GM23248 (cell line): ENCODE measurements at places on chromosomes 16 and 17.

DNA sequence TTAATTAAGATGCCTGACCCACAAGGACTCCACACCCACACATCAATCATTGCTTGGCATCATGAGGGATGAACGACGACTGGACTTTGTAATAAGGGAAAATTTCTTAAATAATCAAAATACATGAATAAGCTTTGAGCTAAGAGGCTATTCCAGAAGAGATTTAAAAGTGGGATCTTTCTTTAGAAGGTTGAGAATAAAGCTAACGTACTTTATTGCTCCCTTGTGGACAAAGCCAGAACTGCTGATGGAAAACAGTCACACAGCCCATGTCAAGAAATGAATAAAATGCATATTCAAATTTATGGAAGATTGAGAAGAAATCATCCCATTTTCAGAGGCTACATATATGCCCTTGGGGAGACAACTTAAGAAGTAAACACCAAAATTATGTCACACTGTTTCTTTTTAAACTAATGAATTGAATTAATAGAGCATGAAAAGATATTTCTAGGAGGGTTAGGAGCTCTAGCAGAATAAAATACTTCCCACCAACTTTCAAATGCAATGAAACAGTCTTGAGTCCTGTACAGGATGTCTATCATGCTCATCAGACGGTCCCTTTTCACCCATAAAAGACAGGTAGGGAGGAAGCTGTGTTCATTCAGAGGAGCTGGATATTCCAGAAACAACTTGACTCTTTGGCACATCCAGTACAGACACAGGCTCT is 60.2 kb upstream of the PHOSPHO1 start:
- peak; percentile 60 for DNase-seq

- no peak for DNase-seq
Measured at GRCh38 chr17:81491761-81492160, 20.8 kb downstream of the ACTG1 start.

- no peak for DNase-seq
Measured at GRCh38 chr16:87782033-87782432, 16.2 kb upstream of the KLHDC4 start.

GRCh38 chr16:86151239-86151851 is 252.4 kb downstream of the IRF8 start:
- DNase-seq, result no peak

- no peak for DNase-seq
Measured at GRCh38 chr17:49580055-49580721, 4.5 kb downstream of the NXPH3 start.

DNA sequence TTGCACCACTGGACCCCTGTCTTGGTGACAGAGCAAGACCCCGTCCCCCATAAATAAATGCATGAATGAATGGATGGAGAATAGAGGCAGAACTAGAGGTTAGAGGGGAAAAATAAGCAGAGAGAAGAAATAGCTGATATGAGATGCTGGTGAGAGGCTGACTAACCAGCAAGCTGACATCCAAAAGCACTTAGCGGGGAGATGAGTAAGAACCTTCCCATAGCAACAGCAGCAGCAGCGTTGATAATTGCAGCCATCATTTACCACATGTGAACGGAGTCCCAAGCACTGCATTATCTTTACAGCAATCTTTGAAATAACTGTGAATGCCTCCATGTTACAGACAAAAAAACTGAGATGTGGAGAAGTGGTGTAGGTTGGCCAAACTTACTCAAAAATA is 777.3 kb upstream of the EEF2KMT start:
- DNase-seq, result no peak

- DNase-seq, result no peak
Measured at GRCh38 chr17:73172252-73172651, 7.4 kb downstream of the SSTR2 start.

- no peak for DNase-seq
Measured at GRCh38 chr17:79829004-79829403, 10.2 kb downstream of the CBX4 start.

DNA sequence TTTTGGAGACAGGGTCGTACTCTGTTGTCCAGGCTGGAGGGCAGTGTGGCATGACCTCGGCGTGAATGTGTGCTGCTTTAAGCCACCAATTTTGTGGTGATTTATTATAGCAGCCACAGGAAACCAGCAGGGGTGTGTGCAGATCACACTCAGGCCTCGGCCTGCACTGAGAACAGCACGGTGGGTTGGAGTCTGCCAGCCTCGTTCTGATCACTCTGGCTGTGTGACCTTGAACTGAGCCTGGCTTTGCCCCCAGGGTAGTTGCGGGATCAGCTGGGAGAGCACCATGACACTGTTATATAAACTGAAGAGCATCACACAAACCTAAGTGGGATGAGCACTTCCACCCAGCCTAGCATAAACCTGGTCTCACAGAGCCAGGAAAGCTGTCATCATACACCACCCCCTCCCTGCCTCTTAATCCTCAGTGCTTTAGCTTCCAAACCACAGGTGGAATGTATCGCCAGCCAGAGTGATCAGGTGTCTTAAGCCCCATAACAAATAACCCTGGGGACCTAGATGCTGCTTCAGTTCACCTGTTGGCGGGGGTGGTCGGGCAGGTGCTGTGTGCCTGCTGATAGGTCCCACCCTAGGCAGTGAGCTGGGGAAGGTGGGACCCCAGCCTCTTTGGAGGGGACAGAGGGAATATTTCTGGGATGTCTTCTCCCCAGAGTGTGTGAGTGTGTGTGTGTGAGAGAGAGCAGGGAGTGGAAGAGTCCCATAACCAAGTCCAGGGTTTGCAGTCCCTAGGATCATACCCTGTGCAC is 28.6 kb upstream of the NDRG4 start:
- DNase-seq, result no peak

DNA sequence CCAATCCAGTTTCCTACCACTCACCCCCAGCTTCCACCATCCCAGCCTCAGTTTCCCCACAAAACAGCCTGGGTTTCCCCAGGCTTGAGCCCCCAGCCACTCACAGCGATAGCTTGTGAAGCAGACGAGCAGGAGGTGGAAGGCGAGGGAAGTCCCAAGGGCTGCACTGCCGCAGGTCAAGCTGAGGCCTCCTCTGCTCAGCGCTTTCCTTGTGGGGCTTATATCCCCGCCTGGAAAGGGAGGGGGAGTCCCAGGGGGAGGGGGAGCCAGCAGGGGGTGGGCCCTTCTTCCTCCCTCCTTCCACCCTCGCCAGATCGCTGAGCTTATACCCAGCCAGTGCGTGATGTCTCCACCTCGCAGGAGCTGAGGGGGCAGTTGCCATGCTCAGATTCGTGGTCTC is at the start of gene PYY:
Gene PYY, minus strand, starts transcription at position 195 of the 400 bp plus-strand sequence. CDS start 457 bp downstream, outside the sequence.
- no peak for DNase-seq

- DNase-seq, result no peak
Measured at GRCh38 chr17:58330997-58331814, 2.6 kb upstream of the TSPOAP1 start.

DNA sequence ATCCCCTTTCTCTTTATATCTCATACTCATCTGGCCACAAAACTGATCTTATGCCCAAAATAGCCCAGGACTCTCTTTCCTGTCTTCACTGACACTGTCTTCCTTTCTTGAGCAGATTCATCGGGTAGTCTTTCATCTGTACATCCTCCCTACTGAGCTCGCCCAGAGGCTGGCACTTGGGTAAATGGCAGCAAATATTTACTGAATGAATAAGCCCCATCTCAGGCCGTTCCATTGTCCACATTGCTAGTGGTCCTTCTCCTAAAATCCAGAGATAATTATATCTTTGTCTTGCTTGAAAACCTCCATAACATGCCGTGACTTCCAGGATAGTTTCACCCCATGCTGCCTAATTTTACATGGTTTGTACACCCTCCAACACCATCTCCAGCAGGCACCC is 158.1 kb upstream of the SDK2 start:
- DNase-seq, result no peak

GRCh38 chr16:12419151-12419550 is 384.5 kb downstream of the CPPED1 start:
- DNase-seq, result no peak

DNA sequence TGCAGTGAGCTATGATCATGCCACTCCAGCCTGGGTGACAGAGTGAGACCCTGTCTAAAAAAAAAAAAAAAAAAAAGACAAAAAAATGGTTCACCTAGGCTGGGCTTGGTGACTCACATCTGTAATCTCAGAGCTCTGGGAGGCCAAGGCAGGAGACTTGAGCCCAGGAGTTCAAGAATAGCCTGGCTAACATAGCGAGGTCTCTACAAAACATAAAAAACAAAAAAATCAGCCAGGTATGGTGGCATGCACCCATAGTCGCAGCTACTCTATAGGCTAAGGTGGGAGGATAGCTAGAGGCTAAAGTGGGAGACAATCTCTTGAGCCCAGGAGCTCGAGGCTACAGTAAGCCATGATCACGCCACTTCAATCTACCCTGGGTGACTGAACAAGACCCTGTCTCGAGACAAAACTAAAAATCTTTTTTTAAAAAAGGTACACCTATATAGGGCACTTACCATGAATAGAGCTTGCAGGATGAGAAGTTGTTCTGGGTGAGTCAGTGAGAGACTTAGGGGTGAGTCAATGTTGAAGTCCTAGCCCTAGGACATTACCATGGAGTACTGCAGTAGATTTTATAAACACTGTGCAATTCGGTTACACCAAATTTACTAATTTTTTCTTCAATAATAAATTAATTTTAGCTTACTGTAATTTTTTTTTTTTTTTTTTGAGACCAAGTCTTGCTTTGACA is 19.0 kb downstream of the USP32 start:
- peak; percentile 87 for DNase-seq

GRCh38 chr17:14300575-14301278 is at the start of gene HS3ST3B1:
Gene HS3ST3B1 (plus strand): TSS chr17:14301081. CDS start chr17:14301519, 438 bp downstream.
- peak; percentile 99 for DNase-seq

DNA sequence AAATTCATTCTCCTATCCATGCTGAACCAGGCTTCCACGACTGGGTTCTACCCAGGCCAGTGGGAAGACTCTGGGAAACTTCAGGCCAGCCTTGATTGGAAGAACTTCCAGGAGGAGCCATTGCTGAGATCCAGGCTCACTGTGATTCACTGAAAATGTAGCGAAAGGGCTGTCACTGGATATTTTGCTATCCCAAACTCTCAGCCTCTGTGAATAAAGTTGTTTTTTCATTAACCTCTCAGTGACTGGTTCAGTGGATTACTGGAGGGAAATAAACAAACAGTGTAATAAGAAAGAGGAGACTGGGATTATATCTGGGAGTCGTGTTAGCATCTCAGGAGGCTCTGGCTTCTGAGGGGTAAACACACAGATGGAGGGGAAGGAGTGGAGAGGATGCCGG is 3.1 kb downstream of the FOXL1 start:
- peak; percentile 59 for DNase-seq

DNA sequence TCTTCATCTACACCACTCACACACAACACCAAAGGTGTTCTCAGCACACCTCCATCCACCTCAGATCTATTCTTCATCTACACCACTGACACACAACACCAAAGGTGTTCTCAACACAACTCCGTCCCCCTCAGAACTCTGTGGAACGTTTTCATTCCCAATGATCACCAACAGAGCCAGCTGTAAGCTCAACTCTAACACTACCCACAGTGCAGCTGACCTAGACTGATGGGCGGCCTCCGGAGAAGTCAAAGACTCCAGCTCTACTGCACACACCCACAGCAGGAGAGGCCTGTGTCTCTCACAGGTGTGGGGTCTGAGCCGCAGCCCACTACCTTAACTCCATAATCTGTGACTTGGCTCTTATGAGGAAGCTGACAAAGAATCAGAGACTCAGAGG is 50.7 kb downstream of the ANKRD11 start:
- DNase-seq, result no peak

DNA sequence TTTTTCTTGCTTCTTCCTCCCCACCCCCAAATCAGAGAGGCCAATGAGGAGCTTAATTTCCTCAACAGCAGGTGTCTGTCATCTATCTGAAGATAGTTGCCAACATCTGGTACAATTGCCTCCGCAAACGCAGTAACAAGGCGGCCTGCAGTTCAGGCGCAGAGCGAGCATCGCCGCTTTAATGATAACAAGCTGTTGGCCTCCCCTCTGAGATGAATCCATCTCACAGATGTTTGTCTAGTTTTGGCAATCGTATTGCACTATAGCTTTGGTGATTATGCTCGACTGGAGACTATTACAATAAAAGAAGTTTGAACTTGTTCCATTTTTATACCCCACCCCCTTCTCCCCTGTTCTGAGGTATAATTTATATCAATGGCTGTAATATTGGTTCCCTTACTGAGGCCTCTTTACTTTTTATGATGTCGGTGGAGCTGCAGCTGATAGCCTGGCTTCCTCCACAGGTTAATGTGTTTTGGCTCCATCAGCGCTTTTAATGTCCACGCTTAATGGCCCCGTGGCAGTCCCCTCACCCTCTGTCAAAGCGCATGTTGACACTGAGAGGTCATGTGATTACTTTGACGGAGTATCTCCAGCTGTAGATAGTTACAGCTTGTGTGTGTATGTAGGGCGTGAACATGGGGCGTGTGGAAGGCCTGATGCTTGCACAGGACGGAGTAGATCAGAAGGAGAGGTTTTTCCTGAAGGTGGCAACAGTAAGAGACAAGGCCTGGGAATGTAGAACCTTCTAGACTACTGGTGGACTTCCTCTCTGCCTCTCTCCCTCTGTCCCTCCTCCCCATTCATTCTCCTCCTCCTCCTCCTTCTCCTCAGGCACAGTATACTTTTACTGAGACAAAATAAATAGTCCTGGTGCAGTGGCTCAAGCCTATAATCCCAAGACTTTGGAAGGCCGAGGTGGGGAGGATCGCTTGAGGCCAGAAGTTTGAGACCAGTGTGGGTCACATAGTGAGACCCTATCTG is 164.7 kb downstream of the MSI2 start:
- DNase-seq, result no peak

DNA sequence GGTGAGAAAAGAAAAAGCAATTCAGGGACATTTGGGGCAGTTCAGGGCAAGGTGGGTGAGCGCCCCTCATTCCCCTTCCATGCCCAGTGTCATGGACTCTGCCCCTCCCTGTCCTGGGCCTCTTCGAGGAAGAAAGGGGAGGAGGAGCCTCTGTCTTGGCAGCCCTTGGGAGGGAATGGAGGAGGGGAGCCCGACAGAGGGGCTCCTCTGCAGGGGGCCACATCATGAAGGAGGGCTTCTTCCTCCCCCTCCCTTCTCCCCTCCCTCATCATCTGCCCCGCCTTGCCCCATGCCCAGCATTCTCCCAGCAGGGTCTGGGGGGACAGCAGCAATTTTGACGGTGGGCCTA is 33.2 kb upstream of the TAC4 start:
- DNase-seq, result no peak

DNA sequence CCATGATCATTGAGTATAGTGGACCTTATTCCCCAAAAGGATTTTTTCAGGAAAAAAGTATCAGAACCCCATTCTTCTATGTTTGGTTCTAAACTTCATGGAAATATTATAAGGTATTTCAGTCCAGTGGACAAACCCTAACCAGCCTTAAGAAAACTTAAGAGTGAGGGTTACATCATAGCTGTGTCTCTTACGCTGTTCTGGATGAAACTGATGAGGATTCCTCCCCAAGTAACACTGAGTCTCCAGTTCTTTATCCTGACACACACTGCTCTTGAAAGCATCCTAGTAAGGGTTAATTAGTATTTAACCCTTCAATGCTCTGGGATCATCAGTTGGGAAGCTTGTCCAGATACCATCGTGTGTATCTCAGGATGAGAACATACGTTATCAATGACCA is 5.0 kb downstream of the LYRM1 start:
- peak; percentile 56 for DNase-seq

GRCh38 chr17:80080081-80080480 is 21.3 kb upstream of the GAA start:
- DNase-seq, result peak; percentile 31

- DNase-seq, result peak; percentile 92
Measured at GRCh38 chr16:4328046-4328781, 12.3 kb downstream of the GLIS2 start.

GRCh38 chr17:66548659-66549310 is 246.4 kb downstream of the PRKCA start:
- DNase-seq, result peak; percentile 34
